ENCODE measurements at places on chromosomes 11 and 22.
A peak's percentile ranks its signal among the peaks of the same experiment; 100 is the strongest.

- DNase-seq: no peak
Measured at GRCh38 chr22:41030891-41031290, 61.5 kb upstream of the EP300 start.

GRCh38 chr11:1054143-1055108 is 17.9 kb upstream of the MUC6 start:
- DNase-seq: no peak

DNA sequence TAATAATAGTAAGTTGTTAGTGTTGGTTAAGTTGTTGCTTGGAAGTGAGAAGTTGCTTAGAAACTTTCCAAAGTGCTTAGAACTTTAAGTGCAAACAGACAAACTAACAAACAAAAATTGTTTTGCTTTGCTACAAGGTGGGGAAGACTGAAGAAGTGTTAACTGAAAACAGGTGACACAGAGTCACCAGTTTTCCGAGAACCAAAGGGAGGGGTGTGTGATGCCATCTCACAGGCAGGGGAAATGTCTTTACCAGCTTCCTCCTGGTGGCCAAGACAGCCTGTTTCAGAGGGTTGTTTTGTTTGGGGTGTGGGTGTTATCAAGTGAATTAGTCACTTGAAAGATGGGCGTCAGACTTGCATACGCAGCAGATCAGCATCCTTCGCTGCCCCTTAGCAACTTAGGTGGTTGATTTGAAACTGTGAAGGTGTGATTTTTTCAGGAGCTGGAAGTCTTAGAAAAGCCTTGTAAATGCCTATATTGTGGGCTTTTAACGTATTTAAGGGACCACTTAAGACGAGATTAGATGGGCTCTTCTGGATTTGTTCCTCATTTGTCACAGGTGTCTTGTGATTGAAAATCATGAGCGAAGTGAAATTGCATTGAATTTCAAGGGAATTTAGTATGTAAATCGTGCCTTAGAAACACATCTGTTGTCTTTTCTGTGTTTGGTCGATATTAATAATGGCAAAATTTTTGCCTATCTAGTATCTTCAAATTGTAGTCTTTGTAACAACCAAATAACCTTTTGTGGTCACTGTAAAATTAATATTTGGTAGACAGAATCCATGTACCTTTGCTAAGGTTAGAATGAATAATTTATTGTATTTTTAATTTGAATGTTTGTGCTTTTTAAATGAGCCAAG is 2.7 kb downstream of the NEAT1 start:
- DNase-seq: peak; percentile 94

- no peak for DNase-seq
Measured at GRCh38 chr22:23305321-23305910, 125.1 kb downstream of the BCR start.

DNA sequence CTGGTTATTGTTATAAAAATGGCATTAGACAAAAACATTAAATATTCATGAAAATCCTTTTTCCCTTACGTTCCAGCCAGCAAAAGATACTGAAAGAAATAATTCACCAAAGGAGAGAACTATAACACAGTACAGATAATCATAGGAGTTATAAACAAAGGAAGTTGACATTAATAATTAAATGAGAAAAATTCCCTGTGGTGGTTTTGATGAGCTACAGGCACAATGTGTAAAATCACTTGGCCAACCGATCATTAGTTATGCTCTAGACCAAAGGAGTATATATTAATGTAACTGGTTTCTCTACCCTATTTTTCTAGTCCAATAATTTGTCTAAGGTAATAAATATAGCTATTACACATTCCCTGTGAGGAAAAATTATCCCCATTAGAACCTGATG is 534.7 kb downstream of the CNTN5 start:
- DNase-seq: no peak

DNA sequence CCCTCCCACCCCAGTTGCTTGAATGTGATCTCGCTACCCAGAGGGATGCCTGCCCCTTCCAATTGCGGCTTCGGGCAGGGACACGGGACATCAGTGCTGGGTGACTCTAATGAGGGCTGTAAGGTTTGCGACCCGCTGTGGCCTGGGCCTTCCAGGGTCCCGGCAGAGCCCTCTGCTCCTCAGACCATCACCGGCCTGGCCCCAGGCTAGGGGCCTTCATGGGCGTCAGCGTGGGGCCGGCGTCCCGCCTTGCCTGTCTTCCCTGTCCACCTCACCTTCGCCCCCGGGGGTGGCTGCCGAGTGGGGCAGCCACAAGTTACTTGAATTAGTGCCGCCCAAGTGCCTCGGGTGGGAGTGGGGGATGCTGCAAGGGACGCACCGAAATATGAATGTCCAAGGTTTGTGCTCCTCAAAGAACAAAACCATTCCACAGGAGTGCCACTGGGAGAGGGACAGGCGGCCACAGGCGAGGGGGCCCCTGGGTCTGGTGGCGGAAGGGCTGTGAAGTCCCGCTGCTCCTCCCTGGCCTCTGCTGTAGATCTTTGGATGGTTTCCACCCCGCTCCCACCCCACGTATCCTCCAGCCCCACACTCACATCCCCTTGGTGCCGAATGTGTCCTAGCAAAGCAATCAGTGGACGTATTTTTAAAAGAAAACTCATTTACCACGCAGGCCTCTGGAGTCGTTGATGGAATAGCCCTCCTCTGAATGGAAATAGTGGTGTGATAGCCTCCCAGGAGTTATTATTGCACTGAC is 317.1 kb downstream of the NTM start:
- no peak for DNase-seq

DNA sequence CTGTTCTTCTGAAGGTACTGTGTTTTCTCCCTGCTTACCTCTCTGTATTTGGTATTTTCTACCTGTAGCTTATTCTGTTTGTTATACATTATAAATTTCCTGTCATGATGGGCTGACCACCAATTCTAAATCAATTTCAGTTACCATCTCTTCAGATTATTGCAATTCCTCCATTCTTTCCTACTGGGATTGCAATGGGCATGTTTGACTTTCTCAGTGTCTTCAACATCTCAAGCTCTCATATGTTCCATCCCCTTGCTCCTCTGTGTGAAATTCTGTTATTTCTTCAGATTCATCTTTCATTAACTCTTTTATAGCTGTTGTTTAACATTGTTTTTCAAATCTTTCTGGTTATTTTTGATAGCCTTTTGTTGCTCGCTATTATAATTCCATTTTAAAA is 15.5 kb upstream of the C22orf39 start:
- no peak for DNase-seq

GRCh38 chr11:11816511-11817314 is 25.1 kb upstream of the USP47 start:
- no peak for DNase-seq

DNA sequence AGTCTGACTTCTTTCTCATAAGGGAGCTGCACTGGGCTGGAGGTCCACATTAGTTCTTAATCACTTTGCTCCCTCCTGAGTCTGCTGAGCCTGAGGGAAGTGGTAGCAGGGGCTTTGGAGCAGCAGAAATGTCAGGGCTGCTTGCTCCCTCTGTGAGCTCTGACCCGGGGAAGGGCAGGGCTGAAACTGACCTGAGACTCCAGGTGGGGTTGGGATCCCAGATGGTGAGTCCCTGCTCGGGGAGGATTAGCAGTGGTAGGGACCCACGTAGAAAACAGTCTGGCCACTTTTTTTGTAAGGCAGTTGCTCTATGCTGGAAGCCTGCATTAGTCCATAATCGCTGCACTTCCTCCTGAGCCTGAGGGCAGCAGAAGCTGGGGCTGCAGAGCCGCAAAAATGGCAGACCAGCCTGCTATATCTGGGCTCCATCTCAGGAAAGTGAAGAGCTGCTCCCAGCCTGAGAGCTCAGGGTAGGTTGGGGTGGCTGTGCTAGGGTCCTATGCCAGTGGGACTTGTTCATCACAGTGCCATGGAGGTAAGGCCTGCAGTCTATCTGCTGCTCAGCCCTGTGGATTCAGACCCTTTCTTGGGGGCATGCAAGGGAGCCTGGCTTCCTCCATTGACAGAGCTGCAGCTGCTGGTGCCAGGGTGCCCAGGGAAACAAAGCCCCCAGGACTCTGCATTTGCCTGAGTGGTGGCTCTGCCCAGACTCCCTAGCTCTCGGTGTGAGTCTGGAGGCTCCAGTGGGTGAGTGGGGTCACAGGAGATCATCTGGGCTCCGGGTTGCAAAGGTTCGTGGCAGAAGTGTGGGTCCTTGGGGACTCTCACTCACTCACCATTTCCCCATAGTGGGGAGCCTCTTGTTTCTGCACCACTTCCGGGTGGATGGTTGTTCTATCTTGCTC is 854.3 kb downstream of the LUZP2 start:
- no peak for DNase-seq

- no peak for DNase-seq
Measured at GRCh38 chr11:100923555-100923954, 206.1 kb downstream of the PGR start.

- DNase-seq: no peak
Measured at GRCh38 chr11:61007956-61008896, 36.7 kb downstream of the CD6 start.

DNA sequence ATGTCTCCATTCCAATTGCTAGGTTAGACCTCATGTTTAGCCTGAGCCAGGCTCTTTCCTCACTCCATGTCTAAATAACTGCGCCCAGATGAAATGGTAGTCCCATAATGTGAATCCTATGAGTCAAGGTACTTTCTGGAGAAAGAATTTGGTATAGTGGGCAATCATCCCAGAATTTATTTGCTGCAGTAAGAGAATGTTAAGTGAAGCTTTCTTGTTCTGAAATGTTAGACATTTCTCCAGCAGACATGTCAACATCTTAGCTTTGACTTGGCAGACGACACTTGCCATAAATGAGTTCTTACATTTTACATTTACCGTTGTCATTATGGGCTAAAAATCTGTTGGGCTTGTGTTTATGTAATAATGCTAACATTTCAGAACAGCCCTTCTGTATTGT is 165.2 kb downstream of the PGR start:
- no peak for DNase-seq

GRCh38 chr11:15901790-15902189 is 454.6 kb downstream of the SOX6 start:
- no peak for DNase-seq
